ENCODE measurements at places on chromosomes 2 and 18.

- no peak for DNase-seq
Measured at GRCh38 chr2:219702796-219703545, 75.5 kb downstream of the SLC4A3 start.

DNA sequence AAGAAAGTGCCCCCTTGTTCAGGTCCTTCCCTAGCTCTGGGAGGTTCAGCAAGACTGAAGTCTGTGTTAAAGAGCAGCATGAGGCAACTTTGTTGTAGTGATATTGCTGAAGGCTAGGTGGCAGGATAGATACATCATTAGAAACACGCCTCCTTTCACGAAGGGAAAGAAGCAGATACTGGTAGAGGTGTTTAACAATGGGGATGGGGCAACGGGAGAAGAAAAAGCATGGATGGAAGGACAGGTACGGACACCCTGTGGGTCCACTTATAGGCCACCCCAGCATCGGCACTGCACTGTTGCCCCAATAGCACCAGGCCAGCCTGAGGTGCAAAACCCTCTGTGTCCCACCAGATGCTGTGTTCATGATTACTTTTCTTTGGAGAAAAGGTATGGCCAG, 3.5 kb upstream of the IGFBP5 start:
- peak; percentile 85 for DNase-seq

DNA sequence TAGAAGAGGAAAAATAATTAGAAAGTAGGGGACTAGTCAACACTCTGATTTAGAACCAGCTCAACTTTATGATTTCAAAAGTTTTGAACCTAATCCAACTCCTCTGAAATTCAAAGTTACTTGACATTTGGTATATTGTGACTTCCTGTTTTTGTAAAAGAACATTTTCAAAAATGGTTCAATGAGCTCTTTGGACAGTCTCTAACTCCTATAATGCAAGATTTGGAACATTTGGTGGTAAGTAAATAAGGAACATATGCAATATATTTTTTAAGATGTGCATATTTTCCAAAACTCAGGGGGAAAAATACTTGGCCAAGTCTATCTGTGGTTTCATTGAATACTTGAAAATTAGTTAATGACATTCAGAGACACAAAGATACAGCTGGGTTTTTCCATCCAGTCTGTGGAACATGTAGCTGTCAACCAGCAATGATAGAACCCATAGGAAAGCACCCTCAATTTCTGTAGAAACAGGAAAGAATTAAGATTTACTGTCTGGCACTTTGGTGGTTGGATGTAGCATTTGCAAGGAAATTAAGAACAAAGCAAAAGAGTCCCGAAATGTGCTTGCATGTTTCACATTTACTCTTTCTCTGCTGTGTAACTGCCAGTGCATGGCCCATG, 17.0 kb upstream of the ANKRD44 start:
- DNase-seq, result no peak

DNA sequence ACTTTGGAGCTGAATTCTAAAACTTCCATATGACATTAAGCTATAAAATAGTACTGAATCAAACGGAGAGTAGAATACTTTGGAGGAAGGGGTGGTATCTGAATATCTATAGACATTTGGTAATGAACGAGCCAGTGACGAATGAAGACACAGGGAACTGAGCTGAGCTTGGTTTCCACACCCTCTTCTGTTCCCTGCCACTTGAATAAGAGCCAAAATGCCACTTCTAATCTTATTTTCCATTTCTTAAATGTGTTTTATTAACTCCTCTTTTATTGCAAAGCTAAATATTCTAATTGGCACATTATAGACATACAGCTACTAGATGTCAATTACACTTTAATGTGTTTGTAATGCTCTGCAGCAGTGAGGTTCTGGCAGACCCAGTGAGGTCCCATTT, 76.1 kb downstream of the AFF3 start:
- no peak for DNase-seq

GRCh38 chr2:19573784-19574183, 215.4 kb upstream of the OSR1 start:
- DNase-seq, result no peak

- no peak for DNase-seq
Measured at GRCh38 chr18:23036660-23037201, 98.6 kb upstream of the CABLES1 start.

DNA sequence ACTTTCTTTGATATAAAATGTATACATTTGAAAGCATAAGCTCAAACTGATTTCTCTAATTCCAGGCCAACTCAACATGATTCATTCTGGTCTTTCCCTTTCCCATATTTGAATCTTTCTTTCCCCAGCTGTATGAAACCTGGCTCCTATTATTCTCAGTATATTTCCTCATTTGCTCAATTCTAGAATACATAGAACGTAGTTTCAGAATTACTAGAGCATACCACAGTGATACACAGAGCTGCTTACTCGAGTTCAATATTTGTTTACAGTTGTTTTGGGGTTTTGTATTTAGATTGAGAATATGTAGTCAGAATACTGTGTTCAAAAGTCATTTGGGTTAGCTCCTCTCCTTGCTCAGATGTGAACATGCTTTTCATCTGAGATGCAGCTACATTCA, 43.0 kb downstream of the TNFRSF11A start:
- no peak for DNase-seq

DNA sequence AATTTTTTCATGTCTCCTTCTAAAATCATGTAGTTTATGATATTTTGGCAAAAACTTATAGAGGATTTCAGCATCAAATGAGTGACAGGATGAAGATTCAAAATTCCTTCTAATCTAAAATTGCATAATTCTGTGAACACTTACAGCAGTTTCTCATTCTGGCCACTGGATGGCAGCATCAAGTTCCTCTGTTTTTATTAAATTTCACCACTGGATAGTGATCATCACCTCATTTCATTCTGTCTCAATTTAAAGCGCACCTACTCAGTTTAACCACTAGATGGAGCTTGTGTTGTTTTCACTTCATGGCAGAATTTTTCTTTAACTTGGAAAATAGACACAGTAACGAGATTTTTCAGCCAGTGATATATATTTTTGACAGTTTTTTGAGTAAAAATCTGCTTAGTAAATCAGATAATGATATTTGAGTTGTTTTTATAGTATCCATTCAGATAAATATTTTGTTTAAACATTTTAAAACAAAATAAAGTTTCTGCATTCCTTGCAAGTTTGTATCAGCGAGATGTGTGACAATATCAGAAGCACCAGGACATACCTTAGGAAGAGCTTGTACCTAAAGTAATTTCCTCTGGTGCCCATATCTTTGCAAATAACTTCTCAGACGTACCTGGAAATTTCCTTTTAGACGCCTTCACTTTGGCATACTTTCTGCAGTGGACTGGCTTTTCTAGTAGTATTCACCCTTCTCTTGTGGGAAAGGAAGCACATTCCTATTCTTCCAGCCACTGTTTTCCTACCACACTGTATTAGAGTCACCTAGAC, 94.7 kb upstream of the ARHGAP15 start:
- peak; percentile 56 for DNase-seq

- no peak for DNase-seq
Measured at GRCh38 chr2:218252509-218253231, 8.1 kb upstream of the GPBAR1 start.

DNA sequence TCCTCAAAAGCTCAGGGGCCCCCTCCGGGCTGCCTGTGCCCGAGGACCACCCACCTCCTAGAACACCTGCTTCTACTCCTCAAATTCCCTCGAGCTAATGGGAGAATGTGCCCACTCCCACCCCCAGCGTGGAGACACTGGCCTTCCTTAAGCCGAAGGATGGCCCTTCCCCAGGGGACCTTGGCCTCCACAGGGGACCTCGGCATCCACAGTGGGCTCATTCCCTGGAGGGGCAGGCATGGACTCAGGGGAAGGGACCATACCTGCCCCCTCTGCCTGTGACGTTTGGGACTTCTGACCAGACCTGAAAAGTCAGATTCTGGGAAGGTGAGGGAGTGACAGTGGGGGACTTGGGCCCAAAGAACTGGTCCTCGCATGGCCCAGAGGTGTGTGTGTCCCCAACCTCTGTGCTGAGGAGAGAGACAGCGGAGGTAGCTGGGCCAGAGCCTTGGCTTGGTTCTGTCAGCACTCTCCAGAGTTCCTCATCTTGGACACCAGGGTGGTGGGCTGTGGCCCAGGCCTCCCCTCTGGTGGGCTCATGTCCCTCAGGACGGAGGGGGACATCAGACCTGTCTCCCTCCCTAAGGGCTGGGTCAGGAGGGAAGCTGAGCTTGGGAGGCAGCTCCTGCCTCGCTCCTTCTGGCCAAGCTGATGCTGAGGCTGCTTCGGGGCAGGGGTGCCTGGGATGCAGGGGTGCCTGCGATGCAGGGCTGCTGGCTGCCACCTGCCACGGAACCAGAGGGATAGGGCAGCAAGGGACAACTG, 240.4 kb downstream of the HAUS1 start:
- no peak for DNase-seq

GRCh38 chr18:24342347-24342746, 55.3 kb downstream of the OSBPL1A start:
- no peak for DNase-seq

DNA sequence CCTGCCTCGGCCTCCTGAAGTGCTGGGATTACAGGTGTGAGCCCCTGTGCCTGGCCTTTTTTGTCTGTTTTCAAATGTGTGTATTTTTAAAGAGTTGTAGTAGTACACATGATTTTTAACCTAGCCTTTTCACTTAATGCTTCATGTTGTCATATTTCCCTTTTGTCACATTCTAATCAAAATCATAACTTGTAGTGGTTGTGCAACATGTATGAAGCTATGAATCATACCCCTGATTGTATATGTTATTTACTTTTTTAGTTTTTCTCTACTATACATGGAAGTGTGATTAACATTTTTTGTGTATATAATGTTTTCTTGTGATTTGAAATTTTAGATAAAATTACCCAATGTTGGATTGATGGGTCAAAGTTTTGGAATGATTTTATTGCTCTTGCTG, 8.5 kb downstream of the GEN1 start:
- DNase-seq, result no peak

DNA sequence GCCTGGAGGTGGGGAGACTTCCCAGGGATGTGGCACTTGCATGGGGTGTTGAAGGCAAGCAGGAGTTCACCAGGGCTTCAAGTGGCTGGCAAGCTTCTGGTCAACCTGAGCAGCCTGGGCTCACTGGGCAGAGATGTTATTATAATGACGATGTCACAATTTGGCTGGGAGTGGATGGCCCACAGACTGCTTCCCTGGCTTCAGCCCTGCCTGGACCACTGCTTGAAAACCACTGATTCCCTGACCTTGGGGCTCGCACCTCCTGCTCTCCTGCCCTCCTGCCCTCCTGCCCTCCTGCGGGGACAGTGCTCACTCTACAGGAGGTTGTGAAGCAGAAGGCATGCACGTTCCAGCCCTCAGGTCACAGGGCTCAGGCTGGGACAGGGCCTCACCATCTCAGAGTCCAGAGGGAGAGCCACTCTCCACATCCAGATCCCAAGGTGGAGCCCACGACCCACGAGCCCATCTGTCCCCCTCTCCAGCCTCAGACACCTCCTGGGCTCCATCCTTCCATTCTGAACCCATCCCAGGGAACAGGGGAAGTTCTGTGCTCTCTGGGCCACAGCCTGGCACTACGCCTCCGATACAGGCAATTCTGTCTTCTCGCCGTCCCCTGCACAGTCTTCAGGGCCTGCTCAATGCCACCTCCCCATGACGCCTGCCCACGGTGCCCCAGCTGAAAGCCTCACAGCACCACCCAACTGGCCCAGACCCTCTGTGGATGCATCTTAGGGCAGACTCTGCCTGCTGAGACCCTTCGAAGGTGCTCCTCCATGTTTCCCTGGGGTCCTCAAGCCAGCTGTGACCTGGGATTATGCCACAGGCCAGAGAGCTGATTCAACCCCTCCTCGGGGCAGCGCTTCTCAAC, 241.6 kb upstream of the RAB6C start:
- no peak for DNase-seq

- DNase-seq, result no peak
Measured at GRCh38 chr2:24912523-24912922, 7.5 kb downstream of the ADCY3 start.

DNA sequence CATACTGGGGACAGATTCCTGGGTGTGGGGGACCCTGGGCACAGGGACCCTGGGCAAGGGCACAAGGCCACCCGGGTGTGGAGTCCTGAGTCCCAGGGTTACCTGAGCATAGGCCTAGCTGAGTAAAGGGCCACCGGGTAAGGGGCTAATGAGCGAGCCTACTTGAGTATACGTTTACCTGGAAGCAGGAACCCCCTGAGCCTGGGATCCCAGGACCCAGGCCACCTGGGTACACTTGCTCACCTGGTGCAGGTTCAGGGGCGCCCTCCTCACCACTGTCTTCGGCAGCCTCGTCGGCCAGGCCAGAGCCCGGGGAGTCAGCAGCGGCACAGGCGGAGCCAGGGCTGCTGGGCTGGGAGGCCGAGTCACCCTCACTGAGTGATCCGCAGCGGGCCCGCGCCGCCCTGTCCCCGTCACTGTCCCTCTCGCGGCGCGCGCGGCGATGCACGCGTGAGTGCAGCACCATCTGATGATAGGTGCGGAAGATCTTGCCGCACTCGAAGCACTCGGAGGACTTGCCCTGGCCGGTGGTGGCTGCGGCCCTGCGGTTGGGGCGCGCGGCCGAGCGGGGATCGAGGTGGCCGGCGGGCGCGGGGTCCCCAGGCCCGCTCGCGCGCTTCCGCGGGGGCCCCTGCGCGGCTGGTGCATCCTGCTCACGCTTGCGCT, 53.9 kb downstream of the ZNF516 start:
- no peak for DNase-seq

DNA sequence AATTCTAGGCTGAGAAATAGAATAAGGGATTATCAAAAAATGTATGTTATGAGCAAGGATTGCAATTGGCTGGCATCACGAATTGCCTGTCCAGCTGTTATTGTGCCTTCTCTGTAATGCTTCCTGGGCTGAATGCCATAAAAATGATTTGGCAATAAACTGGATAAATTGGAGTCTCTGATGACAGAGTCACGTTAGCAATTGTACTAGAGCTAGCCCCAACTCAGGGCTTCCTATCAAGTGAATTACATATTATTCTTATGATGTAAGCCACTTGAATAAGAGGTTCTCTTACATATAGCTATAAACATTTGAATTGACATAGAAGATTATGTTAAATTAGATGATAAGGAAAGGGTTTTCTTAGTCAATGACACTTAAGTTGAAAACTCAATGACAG, 607.5 kb upstream of the REG3G start:
- DNase-seq, result no peak

GRCh38 chr18:10316778-10317177, 137.7 kb upstream of the APCDD1 start:
- no peak for DNase-seq

- no peak for DNase-seq
Measured at GRCh38 chr2:234002281-234002680, 48.2 kb upstream of the SPP2 start.

GRCh38 chr18:1011349-1011748, 106.7 kb downstream of the ADCYAP1 start:
- DNase-seq, result no peak

- no peak for DNase-seq
Measured at GRCh38 chr2:165008730-165009315, 53.5 kb upstream of the SLC38A11 start.

GRCh38 chr18:59048378-59048777, 91.3 kb upstream of the SEC11C start:
- no peak for DNase-seq

Measured in NCI-H146 (cell line).